ENCODE measurements at places on chromosomes 7 and 10.

DNA sequence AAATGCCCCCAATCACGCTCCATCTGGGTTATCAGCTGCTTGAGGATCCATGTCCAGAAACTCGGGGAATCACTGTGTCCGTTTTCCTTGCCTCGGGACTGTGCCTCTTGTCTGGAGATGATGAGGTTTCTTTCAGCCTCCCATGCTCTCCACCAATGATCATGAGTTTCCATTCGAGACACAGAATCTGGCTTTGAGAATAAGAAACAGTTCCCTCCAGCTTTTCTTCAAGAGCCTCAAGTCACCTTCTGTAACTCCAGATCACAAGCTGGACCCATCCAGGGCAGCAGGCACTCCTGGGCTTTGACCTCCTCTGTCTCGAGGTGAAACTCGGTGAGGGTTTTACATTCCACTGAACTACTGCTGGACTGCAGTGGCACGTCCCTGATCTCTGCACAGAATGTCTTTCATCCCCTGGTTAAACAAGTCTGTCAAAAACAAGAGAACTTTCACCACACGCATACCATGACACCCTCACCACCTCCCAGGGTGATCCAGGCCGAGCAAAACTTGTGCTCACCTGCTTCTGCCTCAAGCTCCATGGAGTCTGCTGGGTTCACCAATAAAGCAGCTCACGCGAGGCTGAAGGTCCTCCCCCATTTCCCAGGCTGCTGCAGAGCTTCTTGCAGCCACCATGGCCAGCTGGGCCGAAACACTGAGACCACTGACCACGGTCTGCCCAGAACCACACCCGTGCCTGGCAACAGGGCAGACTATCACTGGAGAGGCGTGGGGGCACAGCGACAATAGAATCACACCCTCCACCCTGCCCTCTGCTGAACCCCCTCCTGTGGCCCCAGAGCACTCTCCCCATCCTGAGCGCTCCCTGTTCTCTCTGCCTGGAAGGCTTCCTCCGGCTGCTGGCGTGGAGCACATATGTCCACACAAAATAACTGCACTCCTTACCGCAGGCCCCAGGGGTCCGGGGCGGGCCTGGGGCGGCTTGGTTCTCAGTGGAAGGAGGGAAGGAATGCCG is 25.1 kb downstream of the MAT1A start:
- DNase-seq, result no peak

DNA sequence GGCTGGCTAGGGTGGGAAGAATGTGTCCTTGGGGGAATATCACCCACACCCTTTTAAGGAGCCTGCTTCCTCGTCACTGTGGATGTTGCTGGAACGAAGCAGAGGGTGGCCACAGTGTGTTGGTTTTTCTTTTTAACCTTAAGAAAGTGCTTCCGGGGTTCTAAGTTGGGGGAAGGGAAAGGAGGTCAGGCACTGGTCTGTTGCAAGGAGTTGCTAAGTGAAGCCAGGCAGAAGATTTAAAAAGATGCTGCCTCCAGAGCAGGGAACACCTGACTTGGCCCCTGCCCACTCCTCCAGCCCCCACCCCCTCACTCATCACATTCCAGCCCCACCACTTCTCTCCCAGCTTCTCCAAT is 213.1 kb downstream of the EMX2 start:
- no peak for DNase-seq

- no peak for DNase-seq
These were observed 22.5 kb upstream of the HPS1 start for GRCh38 chr10:98469001-98469931.

DNA sequence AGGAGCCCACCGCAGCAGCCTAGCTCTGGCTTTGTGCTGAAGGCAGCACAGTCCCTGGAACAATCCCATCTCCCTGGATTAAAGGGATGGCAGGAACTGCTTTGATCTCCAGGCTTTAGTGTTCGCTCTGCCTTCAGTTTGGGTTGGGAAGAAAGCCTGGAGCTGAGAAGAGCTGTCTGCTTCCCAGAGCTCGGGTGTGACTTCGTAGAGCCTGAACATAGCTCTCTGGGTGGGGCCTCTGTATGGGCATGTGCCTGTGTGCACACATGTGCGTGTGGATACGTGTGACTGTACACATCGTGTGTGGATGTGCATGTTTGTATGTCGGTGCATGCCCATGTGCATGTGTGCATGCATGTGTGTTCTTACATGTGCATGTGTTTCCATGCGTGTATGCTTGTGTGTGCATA is 8.7 kb downstream of the ADCY1 start:
- DNase-seq, result no peak

- no peak for DNase-seq
These were observed 133.7 kb downstream of the LHPP start for GRCh38 chr10:124595143-124595883.

GRCh38 chr10:110500515-110500905 is 2.8 kb downstream of the DUSP5 start:
- no peak for DNase-seq

- no peak for DNase-seq
These were observed 3.3 kb downstream of the PLXDC2 start for GRCh38 chr10:19819419-19820033.

DNA sequence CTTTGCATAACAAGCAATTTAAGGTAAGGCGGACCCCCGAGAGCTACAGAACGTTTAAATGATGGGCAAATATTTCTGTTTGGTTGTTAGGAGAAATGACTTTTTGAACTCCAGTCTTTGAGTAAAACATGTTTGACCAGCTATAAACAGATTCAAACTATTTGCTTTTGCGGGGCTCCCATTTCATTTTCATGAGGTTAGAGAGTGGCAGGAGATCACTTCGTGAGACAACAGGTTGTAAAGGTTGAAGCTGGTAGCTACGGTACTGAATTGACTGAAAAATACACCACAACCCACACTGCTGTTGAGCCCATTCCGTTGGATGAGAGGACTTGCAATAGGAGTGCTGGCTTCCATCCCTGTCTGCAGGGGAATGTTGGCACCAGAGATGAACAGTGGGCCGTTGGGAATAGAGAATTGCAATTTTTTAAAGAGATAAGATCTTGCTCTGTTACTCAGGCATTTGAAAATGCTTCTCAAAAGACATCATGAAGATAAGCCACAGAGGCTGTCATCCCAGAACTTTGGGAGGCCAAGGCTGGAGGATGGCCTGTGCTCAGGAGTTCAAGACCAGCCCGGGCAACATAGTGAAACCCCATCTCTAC is 65.7 kb upstream of the CARD11 start:
- DNase-seq, result no peak

DNA sequence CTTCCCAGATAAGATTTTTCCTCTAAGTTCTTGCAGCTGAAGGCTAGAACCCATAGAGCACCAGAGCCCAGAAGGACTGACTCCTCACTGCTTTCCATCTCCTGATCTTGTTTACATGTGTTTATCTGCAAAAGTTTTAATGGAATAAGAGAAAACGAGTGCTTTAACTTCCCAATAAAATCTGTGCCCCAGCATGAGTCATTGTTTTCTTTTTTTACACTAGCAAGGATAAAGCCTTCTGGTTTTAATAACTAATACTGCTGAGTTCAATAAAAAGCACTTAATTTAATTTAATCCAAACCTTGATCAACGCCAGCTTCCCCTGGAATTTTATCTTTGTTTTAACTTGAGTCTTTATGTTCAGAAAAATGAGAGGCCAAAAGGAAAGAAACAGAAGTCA is 227.6 kb downstream of the HPSE2 start:
- DNase-seq, result no peak

DNA sequence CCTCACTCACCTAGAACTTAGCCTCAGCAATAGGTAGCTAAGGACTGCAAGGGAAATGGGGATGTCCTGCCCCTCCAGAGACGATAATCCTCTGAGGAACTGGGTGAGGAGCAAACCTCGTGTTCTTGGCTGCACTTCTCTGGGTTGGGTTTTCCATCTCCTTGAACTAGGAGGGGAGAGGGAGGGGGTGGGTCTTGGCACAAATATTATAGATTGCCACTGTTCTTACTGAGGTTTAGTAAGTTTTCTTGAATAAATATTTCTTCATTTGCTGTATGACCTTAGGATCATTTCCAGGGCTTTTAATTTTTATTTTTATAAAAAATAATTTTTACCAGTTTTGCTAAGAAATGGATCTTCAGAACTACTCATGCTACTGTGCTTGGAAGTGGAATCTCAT is 406.7 kb upstream of the FZD8 start:
- DNase-seq, result no peak

DNA sequence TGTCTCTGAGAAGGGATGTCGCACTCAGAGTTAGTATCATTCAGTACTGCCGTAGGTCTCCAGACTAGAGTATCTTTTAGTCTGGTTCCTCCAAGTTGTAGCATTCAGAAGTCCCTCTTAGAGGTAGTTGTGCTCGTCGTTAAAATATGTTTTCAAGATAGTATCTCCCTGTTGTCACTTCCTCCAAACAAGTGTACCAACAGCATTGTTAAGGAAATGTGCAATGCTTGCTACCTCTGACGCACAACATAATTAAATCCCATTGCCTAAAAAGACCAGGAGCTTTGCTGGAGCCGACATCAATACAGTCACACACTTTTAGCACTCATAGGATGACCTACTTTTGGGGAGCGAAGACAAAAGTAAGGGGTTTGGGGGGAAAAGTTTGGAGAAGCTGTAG is 80.0 kb upstream of the STK17A start:
- DNase-seq, result no peak

GRCh38 chr7:110779339-110779738 is 311.6 kb upstream of the LRRN3 start:
- DNase-seq, result no peak

DNA sequence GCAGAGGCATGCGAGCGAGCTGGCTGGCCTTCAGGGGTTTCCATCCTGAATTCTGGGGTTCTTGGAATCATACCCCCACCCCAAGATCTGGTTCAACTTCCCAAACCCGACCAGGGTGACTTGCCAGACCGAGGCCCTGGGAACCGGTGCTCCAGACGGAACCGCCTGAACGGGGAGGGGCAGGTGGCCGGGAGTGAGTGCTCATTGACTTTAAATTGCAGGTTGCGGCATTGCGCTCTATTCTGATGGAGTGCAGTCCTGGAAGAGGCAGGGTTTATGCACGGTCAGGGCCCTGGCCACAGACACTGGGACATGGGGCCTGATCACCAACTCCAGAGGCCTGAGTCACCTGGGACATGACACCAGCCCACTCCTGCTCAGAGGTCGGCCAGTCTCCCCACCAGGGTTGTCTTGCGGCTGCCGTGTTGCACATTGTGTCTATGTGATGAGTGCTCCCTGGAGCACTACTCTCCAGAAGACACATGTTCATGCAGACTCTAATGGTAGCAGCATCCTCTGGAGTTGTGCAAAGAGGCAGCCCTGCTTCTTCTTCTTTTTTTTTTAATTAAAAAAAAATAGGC is 5.8 kb upstream of the DDIT4 start:
- DNase-seq, result no peak

DNA sequence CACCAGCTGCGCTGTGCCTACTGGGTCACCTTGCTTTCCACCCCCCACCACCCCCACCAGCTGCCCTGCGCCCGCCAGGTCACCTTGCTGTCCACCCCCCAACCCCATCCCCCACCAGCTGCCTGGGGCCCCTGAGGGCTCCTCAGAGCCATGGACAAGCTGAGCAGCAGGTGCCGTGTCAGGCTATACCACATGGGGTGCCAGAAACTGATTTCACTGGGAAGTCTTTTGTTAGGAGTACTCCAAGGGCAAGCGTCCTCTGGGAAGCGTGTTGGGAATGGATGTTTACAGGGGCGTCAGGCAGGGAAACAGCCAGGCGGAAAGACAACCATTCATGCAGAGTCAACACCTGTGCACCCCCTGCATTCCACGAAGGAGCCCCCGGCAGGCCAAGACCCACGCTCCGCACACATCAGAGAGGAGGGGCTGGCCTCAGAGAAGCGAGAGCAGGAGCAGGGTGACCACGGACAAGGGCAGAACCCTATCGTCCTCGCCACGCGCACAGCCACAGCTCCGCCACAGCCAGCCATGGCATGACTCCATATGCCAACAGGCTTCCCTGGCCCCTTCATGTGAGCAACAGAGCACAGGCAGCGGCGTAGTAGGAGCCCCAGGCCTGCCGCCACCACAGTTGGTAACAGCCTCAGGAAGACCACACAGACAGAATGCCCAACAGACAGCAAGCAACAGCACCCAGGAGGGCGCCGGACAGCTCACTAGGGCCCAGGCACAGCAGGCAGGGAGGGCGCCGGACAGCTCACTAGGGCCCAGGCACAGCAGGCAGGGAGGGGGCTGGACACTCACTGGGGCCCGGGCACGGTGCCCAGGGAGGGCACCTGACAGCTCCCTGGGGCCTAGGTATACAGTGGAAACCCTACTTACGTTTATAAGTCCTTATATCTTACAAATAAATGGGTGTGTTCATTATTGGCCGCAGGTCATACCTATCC is 180.8 kb downstream of the MAD1L1 start:
- DNase-seq, result no peak

DNA sequence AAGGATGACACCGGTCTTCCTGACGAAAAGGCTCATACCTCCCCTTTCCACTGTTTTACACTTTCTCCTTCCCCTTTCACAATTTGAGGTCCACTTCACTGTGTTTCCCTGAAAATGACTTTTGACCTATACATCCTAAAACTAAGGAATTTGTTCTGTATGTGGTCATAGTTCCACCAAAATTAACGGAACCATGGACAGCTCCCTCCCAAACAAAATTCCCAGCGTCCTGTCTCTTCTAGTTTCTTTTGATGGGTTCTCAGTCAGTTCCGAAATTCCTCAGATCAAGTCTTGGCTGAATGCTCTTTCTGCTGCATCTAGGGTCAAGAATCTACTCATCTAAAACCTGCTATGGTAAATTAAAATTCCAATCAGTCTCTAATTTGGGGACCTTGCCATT is 1191.9 kb downstream of the CNTNAP2 start:
- no peak for DNase-seq

GRCh38 chr10:37434091-37434490 is 308.7 kb downstream of the ANKRD30A start:
- DNase-seq, result no peak

- no peak for DNase-seq
These were observed 39.6 kb upstream of the KLHL7 start for GRCh38 chr7:23065974-23066373.

GRCh38 chr7:88111140-88111743 is 108.6 kb downstream of the SRI start:
- DNase-seq, result no peak

GRCh38 chr7:71482284-71482683 is 350.3 kb downstream of the GALNT17 start:
- DNase-seq, result no peak

DNA sequence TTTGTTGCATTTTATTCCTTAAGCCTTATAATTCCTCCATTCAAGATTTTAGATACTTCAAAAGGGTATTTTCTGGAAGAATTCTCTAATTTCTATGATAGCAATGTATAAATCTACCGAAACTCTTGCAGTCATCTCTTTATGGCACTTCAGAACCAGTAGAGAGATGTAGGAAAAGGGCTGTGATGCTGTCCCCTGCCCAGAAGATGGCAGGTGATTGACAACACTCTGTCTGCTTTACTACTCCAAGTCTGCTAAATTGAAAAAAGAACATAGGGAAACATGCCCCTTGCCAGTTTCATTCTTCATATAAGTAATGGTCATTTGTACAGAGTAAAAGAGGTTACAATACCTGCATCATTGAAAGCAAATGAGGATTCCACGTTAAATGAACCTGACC is 5.1 kb downstream of the TCTN3 start:
- no peak for DNase-seq

GRCh38 chr10:27820637-27821036 is 75.0 kb upstream of the MKX start:
- no peak for DNase-seq
